ENCODE measurements at places on chromosomes 5 and 9. TPM values are rescaled to one million over a fixed set of nuclear protein-coding genes. Genes with fewer than 3 reads are reported as not detected.
A peak's percentile ranks its signal among the peaks of the same experiment; 100 is the strongest.

Gene MARCHF3
- 31.9 TPM for total RNA-seq

Gene RGMB
- 27.5 TPM for total RNA-seq

Gene ZFP62
- 14.6 TPM for total RNA-seq

DNA sequence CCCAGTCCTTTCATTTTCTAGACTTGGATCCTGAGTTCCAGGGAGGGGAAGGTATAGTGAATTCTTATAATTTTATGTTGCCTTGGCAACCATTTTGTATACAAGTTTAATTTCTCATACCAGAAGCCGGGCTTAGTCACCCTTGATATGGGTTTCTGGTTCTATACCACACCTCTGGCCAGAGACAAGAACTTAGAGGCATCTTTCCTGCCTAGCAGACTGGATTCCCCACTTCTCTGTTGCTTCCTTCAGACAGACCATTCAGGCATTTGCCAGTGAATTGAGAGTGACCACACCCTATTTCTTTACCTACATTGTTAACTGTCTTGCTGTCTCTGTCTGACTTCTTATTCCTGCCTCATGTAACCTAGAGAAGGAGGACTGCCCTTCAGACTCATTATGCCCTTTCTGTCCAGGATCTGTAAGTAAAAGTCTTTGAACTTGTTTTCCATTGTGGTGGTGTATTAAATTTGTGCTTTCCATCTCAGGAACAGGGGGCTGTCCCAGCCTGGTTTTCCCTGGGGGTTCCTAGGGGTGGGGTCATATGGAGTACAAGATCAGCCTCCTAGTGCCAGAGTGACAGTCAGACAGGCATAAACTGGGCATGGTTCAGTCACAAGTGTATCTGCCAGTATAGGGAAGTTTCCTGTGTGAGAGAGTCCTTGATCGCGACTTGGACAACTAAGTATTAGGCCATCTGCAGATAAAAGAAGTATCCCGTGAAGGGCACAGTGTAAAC, 27.4 kb downstream of the TNFSF8 start:
- no peak for DNase-seq

GRCh38 chr9:132760057-132760456, 89.8 kb downstream of the GTF3C4 start:
- DNase-seq, result no peak

DNA sequence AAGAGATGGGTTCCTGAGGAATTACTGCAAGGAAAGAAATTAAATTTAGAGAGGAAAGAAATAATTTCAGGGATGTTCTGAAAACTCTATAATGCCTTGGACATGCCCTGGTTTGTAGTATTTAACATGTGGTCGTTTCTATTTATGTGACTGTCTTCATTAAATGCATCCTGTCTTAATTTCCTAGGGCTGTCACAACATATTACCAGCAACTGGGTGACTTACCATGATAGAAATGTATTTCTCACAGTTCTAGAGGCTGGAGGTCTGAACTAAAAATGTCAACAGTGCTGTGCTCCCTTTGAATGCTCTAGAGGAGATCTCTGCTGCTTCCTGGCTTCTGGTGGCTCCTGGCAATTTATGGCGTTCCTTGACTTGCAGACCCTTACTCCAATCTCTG, 287.7 kb downstream of the FBXL7 start:
- DNase-seq, result no peak

DNA sequence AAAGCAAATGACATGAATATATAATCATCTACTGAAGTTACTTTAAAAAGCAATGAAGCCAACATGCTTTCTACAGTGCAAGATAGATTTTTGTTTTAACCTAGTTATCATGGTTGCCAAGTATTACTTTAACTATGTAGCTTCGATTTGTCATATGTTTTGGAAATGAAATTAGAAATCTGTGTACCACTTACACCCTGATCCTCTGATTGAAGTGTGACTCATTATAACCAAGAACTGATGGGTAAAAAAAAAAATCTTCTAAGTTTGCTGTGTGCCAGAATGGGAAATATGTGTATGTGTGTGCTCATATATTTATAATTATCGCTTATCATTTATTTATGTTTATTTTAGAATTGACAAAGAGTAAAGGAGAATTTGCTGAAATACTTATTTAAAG, 9.1 kb upstream of the CDC42SE2 start:
- no peak for DNase-seq

DNA sequence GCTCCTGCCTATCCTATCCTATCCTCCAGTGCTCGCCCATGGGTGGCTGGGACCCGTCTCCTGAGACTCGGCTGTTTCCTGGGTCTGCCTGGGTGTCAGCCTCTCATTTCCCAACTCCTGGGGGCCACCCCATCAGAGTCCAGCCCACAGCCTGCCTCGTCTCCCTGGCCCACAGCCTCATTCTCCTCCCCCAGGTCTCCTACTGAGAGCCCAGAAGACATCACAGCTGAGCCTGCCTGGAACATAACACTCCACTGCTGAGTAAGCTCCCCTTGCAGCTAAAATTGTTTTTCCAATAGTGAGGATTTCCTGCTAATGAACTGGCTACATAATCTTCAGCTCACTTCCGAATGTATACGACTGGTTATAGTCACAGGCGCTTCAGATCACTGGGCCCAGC, 95.3 kb downstream of the TTLL11 start:
- DNase-seq, result peak; percentile 73

DNA sequence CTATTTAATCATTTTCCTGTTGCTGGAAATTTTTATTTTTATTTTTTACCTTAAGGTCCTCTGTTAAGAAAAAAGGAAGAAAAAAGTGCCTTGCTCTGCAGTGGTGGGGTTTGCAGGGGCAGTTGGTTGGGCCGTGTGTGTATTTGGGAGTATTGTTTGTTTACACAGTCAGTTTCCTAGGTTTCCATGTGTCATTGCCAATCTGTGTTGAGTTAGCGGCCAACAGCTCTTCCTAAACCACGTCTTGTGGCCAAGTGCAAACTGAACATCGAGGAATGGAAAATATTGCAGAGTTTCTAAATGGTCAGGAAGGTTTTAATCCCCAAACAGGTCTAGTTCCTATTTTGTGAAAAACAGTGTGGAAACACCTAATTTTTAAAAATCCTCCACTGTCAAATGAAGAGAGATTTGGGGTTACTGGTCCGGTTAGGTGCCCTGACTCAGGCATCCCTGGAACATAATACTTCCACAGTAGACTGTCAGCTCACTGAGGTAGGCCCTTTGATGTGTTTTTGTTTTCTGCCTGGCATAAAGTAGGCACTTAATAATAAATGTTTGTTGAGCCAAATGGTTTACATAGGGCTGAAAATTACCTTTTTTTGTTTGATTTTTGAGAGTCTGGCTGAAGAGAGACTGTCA, 37.0 kb downstream of the MAMDC2 start:
- DNase-seq, result peak; percentile 33

- peak; percentile 58 for DNase-seq
Observed at GRCh38 chr9:72292256-72292682, 72.7 kb downstream of the ZFAND5 start.

DNA sequence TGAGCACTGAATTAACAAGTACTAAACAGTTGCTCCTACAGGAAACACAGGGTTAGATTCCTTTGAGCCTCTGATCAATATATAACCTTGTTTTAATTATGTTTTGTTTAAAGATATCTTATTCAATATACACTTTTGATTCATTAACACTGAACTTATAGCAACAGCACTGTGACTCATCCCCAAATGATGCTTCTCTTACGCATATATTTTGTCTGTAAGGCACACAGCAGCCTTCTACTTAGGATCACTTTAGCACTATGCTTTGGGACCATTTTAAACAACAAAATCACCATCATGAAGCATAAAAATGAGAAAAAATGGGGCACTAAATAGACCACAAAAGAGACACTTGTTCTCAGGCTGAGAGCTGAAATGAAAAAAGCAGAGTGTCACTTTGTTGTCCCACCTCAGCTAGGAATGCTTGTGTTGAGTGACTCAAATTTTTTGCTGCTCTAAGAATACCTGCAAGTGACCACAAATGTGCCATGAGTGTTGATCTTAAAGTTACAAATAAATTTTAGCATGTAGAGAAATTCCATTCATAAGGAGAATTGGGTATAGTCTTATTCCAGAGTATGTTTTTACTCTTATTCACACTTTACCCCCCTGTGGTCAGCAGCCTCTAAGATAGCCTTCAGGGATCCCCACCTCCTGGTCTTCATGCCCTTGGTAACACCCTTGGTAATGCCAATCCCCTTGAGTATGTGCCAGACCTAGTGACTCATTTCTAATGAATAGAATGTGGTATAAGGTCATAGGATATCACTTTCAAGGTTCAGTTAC, 252.7 kb upstream of the IL12B start:
- DNase-seq, result no peak

DNA sequence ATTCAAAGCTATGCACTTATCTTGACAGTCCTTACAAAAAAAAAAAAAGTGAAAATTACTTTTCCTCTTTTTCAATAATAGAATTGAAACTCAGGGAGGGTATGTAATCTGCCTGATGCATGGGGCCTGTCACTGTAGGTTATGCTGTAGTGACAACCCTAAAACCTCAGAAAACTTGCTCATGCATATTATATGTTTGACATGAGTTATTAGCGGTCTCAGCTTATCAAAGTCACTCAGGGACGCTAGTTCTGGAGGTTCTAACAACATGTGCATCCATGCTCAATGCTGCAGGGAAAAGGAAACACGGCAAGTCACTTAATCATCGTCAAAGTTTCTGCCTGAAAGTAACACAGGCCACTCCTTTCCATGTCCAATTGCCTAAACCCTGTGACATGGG, 78.4 kb upstream of the TMEM252 start:
- DNase-seq, result no peak

DNA sequence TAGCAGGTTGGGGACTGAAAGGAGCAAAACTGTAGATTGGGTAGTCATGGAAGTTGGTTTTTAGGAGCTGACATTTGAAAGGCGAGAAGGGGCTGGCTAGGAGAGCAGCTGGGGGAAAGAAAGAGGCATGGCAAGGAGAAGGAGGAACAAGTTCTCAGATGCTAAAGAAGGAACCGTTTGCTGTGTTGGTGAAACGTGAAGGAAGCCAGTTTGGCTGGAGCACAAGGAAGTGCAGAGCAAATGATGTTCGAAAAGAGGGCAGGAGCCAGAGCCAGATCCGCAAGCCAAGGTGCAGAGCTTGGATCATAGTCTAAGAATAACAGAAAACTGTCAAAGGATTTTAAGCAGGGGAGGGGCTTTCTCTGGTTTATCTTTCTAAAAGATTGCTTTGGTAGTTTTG, 276.6 kb downstream of the ASTN2 start:
- no peak for DNase-seq

DNA sequence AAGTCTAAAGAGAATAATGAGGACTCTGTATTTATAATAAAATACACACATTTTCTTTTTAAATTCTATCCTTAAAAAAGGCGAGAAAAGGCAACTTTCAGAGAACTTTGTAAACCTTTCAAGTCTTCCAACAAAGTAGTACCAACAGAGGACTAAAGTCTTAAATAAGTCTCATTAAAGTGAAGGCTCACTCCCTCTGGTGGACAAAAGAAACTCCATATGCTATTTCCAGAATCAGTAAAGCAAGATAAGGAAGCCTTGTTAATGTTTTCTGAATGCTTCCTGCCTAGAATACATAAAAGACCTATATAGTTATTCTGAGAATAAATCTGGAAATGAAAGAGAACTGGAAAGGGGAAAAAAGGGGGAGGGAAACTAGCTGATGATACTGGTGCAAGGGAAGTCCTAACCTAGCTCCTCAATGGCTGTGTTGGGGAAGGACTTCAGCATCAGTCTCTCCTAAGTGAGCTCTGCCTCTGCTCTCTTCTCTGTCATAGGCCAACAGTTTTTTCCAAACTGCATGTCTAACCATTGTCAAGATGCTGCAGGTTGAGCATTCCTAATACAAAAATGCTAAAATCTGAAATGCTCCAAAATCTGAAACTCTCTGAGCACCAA, 7.2 kb downstream of the HMGCS1 start:
- peak; percentile 71 for DNase-seq

- no peak for DNase-seq
Observed at GRCh38 chr9:76912636-76913275, 6.8 kb upstream of the PRUNE2 start.

DNA sequence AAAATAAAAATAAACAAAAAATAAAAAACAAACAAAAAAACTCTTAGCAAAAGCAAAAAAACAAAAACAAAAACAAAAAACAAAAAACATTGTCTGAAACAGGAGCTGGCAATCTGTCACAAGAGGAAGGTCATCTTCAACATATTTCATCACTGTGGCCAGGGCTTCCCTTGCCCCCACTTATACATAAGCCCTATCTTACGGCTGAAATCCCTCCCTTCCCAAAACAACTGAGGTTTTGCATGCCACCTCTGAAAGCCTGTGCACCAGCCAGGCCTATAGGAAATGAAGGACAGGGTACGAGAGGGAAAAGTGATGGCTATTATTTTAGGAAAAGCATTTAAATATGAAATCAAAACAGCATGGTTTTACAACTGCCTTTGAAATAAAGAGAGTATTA, 10.8 kb downstream of the MTMR12 start:
- DNase-seq, result no peak

DNA sequence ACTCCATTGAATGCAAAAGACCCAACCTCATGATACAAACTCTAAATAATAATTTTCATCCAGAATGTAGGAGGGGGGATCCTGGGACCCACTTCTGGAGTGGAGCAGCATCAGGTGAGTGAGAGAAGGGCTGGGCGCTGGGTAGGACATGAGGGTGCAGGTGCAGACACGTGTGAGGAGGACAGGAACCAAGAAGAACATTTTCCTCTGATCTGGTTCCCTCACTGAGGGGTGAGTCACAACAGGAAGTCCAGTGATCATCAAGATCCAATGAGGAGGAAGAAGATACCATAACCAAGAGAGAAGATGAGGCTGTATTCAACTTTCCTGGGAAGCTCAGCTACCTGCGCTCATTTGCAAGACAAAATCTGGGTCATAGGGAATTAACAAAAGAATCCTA, 57.4 kb downstream of the SFXN1 start:
- DNase-seq, result no peak

All from endothelial cell of umbilical vein (primary cell).